ENCODE measurements at places on chromosomes 4 and X.

- DNase-seq = no peak
Measured at GRCh38 chrX:147848543-147849443, 62.9 kb upstream of the FMR1 start.

DNA sequence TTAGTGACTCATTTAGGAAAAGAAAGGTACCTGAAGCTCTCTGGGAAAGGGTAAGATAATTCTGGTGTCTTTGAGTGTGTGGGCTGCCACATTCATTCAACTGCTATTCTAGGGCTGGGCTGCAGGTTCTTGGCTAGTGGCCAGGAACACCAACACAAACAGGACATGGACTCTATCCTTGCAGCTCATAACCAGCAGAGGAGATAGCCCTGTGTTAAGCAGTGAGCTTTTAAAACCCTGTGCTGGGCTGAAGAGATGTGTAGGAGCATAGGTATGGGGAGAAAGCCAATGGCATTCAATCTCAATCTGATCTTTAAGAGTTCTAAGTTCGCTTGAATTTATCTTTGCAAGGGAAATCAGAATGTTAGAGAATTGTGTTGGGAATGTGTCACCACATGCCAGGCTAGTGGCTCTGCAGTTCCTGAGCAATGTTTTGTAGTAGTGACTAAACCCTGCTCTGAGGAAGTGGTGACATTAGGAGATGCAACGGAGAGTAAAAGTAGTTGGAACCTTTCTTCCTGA lies 39.2 kb downstream of the SGMS2 start:
- no peak for DNase-seq

GRCh38 chr4:168604496-168605373 lies 107.9 kb downstream of the PALLD start:
- DNase-seq = no peak

DNA sequence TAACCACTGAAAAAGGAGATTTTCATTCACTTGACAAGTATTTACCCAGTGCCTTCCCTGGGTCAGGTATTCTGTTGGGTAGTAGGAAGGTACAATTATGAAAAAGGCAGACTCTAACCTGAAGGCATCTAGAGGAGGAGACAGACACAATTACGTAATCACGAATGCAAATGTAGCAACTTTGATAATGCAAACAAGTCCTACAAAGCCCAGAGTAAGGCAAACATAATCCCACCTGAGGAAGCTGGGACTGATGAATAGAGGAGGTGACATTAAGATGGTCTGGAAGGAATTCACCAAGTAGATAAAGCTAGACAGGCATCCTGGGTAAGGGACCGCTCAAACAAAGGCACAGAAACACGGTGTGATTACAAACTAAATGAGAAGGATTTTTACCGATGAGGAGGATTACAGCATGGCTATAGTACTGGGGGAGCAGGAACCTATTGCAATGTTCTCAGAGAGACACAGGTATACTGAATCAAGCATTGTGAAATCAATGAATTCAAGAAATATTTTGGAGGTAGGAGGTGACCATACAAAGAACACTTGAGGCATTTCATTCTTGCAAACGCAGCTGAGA lies 37.1 kb downstream of the TMEM150C start:
- DNase-seq = no peak

DNA sequence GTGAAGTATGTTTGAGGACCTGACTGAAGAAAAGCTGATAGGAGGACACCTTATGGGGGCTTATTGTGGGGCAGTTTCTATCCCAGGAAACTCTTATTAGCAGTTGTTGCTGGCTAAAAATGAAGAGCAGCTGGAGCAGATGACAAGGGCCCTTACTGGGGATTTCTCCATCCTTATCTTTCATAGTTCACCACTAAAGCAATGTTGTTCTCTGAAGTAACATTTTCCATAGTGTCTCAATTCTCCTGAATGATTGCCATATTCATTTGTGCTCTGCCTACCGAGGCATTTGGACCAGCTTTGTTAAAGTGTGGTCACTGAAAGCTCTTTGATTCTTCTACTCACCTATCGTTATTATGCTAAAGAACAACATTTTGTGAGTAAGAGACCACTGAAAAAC lies 7.7 kb downstream of the ENOX2 start:
- no peak for DNase-seq

DNA sequence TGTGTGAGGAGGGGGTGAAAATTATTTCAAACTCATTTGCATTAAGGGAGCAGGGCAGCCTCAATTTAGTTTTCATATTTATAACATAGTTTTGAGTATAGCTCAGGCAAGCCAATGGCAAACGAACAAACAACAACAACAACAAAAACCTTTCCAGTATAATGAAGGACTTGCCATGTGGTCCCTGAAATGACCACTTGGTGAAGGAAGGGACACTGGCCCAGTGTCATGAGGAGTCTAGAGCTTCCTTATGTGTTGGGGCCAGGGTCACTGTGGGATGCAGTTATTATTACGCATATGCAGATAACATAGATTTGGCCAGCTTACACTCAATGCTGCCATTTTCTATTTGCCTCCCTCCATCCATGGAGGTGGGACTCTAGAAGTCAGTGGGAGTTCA lies 23.3 kb downstream of the NKX3-2 start:
- DNase-seq = no peak

DNA sequence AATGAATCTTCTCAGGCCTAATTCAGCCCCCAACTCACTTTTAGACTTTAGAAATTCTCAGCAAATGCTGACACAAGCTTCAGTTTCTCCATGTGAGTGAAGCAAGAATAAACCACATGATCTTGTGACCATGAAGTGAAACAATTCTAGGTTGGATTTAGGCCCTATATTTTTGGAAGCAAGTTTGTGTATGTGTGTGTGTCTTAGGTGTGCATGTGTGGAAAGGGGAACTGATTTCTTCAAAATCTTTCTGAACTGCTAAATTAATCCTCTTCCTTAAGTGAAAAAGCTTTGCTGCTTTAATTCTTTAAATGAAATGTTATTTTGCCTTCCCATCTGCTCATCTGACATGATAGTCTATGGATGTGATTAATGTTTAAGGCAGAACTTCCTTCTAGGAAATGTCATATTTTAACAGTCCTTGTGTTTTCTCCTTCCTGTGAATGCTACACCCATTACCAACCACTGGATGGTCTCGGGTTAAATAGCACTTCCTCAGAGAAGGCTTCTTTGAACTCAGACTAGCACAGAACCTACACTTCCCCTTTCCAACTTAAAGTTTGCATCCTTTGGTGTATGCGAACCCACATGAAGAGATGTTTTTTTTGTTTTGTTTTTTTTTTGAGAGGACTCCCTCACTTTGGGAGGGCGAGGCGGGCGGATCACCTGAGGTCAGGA lies 1.2 kb upstream of the TMEM144 start:
- no peak for DNase-seq

- no peak for DNase-seq
Measured at GRCh38 chr4:142222127-142222526, 585.7 kb downstream of the IL15 start.

GRCh38 chrX:111041018-111041462 lies 55.0 kb upstream of the PAK3 start:
- peak; percentile 17 for DNase-seq

GRCh38 chrX:121216641-121217374 lies 169.4 kb downstream of the GLUD2 start:
- peak; percentile 49 for DNase-seq

- DNase-seq = no peak
Measured at GRCh38 chr4:27357283-27357682, 496.6 kb downstream of the STIM2 start.

DNA sequence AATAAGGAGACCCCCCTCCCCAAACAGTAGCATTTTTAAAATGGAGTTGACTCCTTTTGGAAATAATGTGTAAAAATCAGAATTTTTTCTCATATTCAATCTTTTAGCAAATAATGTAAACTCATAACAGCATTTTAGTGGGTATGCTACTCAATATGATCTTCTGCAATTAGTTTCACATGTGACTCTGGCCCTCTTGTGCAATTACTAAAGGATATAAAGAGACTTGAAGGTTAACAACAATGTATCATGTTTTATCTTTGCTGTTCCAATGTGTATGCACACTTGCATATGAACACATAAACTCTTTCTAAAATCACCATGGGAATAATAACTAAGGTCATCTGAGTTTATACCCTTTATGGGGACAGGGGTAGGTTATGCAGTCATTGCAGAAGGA lies 39.9 kb upstream of the RXFP1 start:
- no peak for DNase-seq

- DNase-seq = no peak
Measured at GRCh38 chrX:68842781-68843581, 14.2 kb downstream of the EFNB1 start.

DNA sequence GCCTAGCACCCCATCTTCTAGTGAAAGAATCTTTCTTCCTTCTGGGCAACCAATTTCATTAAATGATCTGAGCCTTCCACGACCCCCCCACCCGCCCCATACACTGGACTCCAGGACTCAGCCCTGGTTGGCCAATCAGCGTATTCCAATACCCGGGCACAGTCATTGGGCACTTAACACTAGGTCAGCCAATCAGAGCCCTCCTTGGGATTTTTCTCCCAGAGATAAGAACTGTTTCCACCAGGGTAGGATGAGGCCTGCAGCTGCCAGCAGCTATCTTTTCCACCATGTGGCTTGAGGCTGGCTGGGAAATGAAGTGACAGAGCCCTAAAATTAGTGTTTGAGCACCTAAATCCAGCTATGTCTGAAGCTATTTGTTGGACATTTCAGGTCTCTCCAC lies 418.8 kb downstream of the BCOR start:
- no peak for DNase-seq

DNA sequence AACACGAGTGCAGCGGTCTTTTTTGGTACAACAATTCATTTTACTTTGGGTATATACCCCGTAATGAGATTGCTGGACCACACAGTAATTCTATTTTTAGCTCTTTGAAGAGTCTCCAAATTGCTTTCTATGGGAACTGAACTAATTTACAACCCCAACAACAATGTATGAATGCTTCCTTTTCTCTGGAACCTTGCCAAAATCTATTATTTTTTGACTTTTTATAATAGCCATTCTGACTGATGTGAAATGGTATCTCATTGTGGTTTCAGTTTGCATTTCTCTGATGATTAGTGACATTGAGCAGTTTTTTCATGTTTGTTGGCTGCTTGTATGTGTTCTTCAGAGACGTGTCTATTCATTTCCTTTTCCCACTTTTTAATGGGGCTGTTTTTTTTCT lies 240.8 kb downstream of the STK32B start:
- DNase-seq = no peak

- no peak for DNase-seq
Measured at GRCh38 chr4:37685823-37686372, 278 bp downstream of the RELL1 start.

DNA sequence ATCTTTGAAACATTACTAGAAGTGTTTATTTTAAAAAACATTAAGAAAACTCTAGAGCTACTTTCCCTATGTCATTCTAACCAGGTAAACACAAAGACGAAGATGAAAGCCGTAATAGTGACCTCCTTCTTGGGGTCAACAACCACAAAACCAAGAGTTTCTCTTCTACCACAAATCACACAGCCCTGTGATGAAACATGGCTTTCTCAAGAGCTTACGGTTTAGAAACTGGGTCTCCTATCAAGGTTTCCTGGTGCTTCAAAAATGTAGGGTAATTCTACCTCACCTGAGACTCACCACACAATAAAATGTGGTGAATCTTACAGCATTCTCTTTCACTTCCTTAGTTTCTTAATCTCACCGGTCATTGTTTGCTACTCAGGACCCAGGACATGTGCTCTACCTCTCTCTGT lies 50.9 kb downstream of the CORIN start:
- no peak for DNase-seq

DNA sequence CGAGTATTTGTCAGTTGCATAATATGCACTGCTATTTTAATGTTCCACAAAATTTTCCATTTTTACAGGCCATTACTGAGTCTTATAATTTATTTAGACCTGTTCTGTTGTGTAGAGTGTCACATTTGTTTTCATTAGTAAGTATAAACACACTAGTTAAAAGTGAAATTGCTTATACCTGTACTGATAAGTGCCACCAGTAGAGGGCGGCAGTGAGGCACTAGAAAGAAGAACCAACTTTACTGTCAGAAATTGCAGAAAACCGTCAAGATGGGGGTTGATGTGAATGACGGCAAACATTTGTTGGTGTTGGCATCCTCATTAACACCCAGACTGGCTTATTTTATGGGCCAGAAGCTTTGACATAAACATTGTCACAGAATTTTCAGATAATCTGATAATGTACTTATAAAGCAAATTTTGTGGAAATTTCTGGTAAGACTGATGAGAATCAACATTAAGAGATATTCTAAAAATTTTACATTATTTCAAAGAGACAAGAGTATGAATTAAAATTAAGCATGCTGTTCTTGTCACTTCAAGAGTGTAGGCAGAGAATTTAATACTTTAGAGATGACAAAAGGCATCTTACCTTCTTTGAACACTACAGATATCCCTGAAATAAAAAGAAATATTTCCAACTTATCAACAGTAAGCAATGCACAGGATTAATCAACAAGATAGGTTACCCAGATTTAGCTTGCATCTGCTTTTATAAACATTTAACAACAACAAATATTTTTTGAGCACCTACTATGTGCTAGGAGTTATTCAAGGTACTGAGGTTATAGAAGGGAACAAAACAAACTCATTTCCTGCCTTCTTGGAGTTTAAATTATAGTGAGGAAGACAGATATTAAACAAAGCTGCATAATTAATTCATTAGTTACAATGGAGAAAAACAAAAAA lies 24.9 kb downstream of the ALPK1 start:
- peak; percentile 68 for DNase-seq

DNA sequence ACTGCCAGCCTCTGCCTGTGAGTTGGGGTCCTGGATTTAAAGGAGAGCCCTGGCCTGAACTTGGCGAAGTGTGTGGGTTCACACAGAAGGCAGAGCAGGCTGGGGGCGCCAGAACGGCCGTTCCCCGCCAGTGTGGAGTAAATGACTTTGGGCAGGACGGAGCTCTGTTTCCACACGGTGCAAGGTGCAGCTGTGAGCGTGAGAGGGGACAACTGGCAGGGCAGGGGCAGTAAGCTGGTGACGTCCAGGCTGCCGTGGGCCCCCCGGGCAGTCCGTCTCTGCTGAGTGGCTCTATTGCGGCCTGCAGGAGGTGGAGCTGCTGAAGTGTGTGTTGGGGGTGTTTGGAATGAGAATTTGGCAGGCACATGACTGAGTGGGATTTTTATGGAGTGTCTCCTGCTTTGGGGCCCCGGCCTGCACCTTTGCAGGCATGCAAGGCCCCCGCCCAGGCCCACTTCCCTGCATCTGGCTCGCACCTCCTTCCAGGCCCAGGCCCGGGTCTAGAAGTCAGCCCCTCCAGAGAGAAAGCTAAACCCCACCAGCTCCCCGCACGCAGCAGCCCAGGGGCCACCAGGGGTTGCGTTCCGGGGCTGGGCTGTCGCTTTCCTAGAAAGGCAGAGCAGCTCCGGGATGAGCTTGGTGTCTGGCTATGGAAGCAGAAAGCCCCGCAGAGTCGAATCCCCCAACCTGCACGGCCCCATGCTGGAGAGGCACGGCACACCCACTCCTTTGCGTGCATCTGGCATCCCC lies 62.2 kb upstream of the GRPEL1 start:
- DNase-seq = no peak

- DNase-seq = peak; percentile 48
Measured at GRCh38 chr4:43357252-43357974, 464.9 kb downstream of the GRXCR1 start.

GRCh38 chr4:10856271-10856782 lies 171.8 kb upstream of the CLNK start:
- DNase-seq = no peak

- DNase-seq = no peak
Measured at GRCh38 chr4:119797238-119797894, 168.8 kb upstream of the PDE5A start.
